OCI-M1 (cell line): ENCODE measurements at places on chromosomes 12 and 14.
A peak's percentile ranks its signal among the peaks of the same experiment; 100 is the strongest.

- no peak for DNase-seq
These were observed 5.0 kb upstream of the FGF6 start for GRCh38 chr12:4450551-4451112.

- peak; percentile 48 for DNase-seq
These were observed 635 bp downstream of the LTA4H start for GRCh38 chr12:96034621-96035282.

DNA sequence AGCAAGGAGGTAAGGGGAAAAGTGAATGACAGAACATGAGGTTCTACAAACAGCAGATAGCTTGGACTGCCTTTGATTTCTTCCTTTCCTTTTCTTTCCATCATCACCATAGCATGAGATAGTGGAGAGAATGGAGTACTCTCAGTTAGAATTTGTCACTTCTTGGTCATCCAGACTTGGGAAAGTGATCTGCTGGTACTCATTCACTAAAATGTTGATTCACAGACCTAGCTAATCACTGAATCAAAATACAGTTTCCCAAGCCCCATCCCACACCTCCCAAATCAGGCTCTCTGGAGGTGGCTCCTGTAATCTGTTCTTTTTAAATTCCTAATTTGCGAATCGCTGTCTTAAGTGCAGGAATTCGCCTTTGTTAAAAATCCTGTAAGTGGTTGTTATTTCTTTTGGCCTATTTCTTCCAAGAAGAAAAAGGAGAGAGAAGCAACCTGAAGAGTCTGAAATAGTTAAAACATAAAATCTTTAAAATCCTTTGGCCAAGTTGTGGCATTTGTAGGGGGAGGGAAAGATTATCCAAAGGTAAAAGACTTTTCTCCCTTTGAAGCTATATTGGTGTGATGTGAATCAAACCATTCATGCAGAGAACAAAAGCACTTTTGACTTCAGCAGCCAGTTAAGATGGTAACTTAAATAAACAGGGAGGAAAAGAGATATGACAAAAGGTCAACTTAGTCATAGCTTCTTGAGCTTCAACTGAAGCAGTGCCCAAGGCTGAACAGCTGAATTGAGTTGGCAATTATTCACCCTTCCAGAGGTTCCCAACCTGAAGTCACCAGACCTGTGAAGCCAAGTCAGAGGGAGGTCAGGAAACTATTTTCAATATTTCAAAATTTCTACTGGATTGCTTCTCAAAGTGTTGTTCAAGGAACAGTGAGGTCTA, 255.1 kb upstream of the KRR1 start:
- no peak for DNase-seq

DNA sequence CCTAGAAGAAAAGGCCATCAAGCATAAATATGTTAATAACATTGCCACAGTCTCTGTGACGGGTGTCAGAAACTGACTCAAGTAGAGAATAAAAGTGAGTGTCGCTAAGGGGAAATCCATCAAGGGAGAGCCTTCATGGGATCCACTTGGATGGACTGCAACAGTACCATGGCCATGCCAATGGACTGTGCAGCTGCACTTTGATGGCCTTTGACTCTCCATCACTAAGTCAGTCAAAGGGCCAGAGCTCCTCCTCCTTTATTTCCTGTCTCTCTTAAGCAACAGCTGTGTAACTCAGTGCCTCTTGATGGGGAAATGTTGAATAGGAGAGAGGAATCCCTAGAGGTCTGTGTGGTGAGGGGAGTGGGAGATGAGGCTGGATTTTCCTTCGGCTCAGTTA, 335.2 kb downstream of the BMP4 start:
- no peak for DNase-seq

DNA sequence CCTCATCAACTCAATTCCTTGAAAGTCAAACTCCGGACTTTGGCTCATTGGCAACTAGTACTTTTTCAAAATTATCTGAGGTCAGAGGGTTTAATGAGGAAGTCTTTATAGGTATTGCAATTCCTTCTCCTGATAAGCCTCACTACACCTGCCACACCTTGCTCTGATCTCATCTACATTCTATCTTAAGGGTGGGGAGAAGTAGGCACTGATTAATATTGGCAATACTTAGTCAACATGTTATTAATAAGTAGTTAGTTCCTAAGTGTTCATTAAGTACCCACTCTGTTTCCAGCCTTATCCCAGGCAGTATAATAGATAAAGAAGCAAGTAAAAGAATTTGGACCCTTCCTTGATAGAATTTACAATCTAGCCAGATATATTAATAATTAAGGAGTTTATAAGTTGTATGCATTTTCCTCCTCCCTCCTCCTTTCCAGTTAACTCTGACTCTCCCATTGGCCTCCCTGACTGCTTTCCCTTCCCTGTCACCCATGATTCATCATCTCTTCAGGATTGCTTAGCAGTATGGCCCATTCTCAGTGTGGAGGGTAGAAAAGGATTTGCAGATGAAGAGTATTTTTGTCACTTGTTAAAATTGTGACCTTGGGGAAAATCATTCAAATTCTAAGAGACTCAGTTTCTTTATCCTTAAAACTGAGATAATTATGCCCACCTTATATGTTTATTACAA, 231.0 kb upstream of the ATP2B1 start:
- no peak for DNase-seq

- no peak for DNase-seq
These were observed 256.6 kb upstream of the FOXN3 start for GRCh38 chr14:89673512-89674225.

GRCh38 chr12:40312982-40313576, 88.3 kb downstream of the LRRK2 start:
- peak; percentile 45 for DNase-seq

DNA sequence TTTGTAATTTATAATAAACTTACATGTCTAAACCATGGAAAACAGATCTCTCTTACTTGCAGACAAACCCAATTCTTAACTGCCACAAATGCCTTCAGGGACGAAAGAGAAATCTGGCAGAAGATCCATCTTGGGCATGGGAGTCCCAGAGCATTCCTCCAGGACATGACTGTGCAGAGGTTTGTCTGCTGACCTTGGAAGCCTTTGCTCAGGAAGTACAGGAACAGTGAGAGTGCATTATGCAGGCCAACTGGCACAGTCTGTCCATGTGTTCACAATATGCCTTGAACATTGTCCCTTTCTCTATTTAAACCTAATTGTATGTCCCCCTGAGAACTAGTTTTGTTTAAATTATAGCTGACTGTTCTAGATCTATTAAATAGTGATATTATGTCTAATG, 467.1 kb downstream of the ATP23 start:
- no peak for DNase-seq

GRCh38 chr14:22387776-22388241, 201.2 kb downstream of the DAD1 start:
- DNase-seq = no peak

GRCh38 chr14:32824195-32824594, 114.5 kb upstream of the NPAS3 start:
- no peak for DNase-seq

- no peak for DNase-seq
These were observed 594 bp downstream of the TAMALIN start for GRCh38 chr12:52007158-52007921.

DNA sequence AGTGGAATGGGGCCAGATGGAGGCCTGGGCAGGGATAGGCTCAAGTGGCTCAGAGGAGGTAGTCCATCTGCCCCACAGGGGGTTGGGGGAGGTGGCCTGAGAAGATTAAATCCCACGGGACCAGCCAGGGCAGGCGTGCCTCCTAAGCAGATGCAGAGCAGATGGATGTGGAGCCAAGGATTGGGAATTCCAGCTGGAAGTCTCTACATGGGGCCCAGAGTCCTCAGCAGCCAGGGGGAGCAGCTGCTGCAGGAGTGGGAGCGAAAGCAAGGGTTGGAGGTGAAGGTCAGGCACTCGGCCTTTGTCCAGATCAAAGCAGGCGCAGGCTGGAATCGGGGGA, 42.4 kb upstream of the VRK1 start:
- no peak for DNase-seq

DNA sequence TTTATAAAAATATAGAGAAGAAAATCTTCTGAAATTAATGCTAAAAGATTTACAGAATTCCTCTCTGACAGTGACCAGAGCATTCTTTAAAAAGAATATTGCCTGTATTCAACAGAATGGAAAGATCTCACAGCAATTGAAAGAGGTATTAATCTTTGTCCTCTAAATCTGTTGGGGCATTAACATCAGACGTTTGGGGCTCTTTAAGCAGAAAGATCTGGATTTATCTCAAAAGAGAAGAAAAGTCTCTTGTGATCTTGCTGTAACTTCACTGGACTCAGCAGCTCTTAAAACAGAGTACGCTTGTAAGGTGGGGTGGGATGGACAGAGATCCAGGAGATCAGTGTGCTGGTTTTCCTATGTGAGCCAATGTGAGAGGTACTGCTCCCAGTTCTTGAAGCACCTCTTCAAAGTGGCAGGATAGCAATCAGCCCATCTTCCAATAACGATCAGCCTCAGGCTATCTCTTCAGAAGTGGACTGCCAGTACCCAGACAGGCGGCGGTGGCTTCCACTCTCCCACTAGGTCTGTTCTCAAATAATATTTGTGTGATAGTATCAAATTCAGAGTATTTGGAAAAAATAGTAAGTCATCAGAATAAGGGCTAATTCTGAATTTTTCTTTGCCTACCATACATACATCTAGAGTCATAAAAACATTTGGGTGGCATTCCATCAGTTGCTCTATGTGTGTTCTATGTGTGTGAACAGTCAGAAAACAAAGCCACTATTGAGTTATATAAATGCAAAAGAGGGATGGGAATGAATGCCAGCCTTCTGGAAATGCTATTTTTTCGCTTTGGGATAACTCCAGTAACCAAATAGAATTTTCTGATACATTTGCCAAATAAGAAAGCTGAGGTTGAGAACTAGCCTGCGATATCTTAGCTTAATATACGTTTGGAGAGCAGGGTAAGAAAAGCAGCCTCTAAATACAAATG, 237.4 kb upstream of the RGS6 start:
- DNase-seq = no peak
